ENCODE measurements at places on chromosomes 3 and 15. TPM values are rescaled to one million over a fixed set of nuclear protein-coding genes. Genes with fewer than 3 reads are reported as not detected.

LMAN1L gene
- 0.06 TPM for total RNA-seq

GRCh38 chr3:179513862-179514261 is 48.9 kb upstream of the ACTL6A start:
- peak; percentile 12 for DNase-seq

- peak; percentile 85 for DNase-seq
Observed at GRCh38 chr3:160473978-160474377, 24.4 kb upstream of the TRIM59 start.

GRCh38 chr15:45586125-45586524 is 1.1 kb upstream of the BLOC1S6 start:
- no peak for DNase-seq
